Left lobe of liver (tissue), 2 donors: ENCODE measurements at places on chromosomes 11 and 22.
A peak's percentile ranks its signal among the peaks of the same experiment; 100 is the strongest.

- no peak for DNase-seq
These were observed 89.8 kb downstream of the MORC2 start for GRCh38 chr22:30878516-30879414.

GRCh38 chr11:130891326-130891725 is 25.0 kb downstream of the SNX19 start:
- no peak for DNase-seq

DNA sequence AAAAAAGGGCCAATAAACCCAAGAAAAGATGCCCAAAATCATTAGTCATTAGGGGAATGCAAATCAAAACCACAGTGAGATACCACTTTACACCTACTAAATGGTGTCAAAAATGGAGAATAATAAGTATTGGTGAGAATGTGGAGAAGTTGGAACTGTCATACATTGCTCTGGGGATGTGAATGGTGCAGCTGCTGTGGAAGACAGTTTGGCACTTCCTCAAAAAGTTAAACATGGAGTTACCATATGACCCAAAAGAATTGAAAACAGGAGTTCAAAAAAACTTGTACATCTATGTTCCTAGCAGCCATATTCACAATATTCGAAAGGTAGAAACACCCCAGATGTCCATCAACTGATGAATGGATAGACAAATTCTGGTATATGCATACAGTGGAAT is 24.5 kb upstream of the DLAT start:
- DNase-seq = no peak

DNA sequence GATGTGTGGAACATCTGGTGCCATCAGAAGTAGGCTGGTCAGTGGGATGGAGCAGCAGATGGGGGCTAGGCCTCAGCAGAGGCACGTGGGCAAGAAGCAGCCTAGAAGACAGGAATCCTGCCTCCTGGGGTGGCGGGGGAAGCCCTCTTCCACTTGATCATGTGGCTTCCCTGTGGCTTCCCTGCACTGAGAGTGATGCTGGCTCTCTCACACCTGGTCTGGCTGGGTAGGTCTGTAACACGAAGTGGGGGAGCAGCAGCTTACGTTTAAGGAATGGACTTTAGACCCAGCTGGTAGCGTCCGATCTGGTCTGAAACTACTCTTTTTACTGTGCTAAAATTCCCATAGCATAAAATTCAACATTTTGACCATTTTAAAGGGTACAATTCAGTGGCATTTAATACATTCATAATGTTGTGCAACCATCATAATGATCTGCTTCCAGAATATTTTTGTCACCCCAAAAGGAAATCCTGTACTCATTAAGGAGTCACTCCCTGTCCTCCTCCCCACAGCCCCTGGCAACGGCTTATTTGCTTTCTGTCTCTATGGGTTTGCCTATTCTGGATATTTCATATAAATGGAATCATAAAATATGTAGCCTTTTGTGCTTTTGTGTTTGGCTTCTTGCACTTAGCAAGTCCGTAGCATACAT is 21.7 kb downstream of the PTPN5 start:
- DNase-seq = no peak

- no peak for DNase-seq
These were observed 41.4 kb downstream of the MS4A2 start for GRCh38 chr11:60129853-60130252.

GRCh38 chr11:70483077-70483861 is 84.9 kb downstream of the CTTN start:
- no peak for DNase-seq

- no peak for DNase-seq
These were observed 16.8 kb downstream of the EXT2 start for GRCh38 chr11:44112091-44112821.

- DNase-seq = peak; percentile 85
These were observed 10.3 kb upstream of the UCP3 start for GRCh38 chr11:74019104-74019738.

DNA sequence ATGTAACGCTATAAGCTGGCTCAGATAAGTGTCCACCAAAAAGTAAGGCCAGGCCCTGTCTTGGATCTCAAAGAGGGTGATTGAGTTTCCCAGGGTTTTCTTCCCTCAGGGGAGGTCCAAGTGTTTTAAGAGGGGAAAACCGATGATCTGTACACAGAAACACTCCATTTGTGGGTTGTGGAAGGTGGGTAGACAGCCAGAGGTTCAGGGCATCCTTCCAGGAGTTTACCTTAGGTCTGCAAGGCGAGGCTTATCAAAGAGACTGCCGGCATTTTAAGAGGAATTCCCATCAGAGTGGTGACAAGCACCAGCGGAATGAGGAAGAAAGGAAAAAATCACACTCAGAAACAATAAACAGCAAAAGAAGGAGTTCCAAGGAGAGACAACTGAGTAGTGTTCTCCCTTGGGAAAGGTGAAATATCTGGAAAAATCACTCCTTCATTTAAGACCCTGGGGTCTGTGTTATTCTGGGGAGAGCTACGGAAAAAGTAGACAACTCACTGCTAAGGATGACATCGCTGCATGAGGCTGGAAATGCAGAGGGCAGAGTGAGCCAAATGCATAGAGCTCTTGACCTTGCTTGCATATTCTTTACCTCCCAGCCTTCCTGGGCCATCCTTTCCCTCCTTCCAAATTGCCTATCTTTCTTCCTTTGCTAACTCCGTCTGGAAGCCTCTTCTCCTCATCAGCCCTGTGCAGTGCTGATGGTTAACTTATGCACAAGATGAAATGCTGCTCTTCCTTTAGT is 22.1 kb upstream of the MMP7 start:
- DNase-seq = no peak

- DNase-seq = no peak
These were observed 24.9 kb downstream of the SYT7 start for GRCh38 chr11:61555978-61556377.

- DNase-seq = no peak
These were observed 118.8 kb upstream of the KIRREL3 start for GRCh38 chr11:127119356-127119755.

GRCh38 chr11:18705651-18706281 is 7.2 kb downstream of the TMEM86A start:
- no peak for DNase-seq

- DNase-seq = no peak
These were observed 4.8 kb downstream of the RELT start for GRCh38 chr11:73380897-73381410.

GRCh38 chr11:102467853-102468580 is 15.5 kb upstream of the TMEM123 start:
- no peak for DNase-seq

- no peak for DNase-seq
These were observed at the start of gene BTBD18 for GRCh38 chr11:57751676-57752253. BTBD18 (minus strand) TSS chr11:57751819; CDS start chr11:57751188, 631 bp downstream.

- DNase-seq = no peak
These were observed 47.6 kb downstream of the NECTIN1 start for GRCh38 chr11:119681361-119681910.

GRCh38 chr11:72301486-72301885 is 57.5 kb upstream of the PHOX2A start:
- DNase-seq = no peak

DNA sequence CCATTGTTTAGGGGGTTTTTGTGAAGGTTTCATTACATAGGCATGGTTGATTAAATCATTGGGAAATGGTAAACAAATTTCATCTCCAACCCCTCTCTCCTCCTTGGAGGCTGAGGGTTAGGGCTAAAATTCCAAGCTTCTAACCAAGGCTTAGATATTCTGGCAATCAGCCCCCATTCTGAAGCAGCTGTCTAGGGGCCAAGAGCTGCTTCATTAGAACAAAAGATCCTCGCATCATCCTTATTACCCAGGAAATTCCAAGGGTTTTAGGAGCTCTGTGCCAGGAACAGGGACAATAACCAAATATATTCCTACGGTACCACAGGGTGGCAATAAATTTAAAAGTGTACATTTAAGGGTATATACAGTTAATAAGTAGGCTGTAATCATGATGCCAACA is 22.5 kb upstream of the EED start:
- DNase-seq = no peak

DNA sequence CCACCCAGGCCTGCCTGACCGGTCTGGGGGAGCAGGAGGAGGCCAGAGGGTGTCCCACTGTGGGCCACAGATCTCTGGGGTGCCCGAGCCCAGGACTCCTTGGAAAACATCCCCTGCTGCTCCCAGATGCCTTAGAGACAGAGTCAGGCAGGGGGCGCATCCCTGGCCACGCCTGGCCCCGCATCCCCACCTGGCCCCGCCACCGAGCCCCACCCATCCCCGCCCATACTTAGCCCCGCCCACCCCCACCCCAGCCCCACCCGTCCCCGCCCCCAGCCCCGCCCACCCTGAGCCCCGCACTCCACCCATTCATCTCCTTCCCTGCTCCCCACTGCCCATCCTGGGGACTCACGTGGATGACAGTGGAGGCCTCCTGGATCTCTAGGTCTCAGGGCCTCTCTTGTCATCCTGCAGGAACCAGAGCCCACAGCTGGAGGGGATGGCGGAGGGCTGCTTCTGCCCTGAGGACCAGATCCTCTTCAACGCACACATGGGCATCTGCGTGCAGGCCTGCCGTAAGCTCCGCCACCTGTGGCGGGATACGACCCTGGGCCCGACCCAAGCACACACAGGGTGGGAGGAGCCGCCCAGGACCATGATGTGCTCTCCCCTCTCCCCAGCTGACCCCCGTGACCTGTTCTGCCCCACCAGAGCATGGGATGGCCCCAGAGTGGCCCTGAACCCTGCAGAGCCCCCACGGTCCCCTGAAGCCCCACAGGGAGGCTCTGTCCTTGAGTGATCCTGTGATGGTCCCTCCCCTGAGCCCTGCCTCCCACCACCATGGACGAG is 33.6 kb downstream of the MUC5B start:
- no peak for DNase-seq

DNA sequence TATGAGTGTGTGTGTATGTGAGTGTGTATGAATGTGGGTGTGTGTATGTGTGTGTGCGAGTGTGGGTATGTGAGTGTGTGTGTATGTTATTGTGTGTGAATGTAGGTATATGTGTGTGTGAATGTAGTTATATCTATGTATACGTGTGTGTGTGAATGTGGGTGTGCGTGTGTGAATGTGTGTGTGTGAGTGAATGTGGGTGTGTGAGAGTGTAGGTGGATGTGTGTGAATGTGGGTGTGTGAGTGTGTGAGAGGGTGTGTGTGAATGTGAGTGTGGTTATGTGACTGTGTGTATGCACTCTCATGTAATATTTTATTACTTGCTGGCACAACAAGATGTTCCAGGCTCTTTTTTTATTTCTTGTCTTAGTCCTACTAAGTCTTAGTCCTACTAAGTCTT is 513.4 kb upstream of the B3GAT1 start:
- DNase-seq = no peak

- DNase-seq = no peak
These were observed 19.7 kb downstream of the MYO7A start for GRCh38 chr11:77147668-77148321.
